Fibroblast of the aortic adventitia (primary cell): ENCODE measurements at places on chromosomes 5 and 9.

DNA sequence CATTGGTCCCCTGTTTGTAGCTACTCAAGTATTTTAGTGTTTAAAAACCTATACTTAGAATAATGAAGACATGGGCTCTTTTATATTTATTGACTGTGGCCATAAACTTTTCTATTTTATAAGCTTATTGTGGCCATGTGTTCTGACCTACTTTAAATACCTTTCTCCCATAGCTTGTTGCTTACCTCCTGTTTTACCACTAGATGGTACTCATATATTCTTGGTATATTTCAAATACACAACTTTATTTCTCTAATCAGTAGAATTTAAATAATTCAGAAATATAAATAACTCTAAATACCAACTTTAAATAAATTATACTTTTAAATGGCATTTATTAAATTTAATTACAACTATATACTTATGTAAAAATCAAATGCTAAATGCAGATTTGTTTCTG is 498.0 kb downstream of the PRDM9 start:
- no peak for DNase-seq

DNA sequence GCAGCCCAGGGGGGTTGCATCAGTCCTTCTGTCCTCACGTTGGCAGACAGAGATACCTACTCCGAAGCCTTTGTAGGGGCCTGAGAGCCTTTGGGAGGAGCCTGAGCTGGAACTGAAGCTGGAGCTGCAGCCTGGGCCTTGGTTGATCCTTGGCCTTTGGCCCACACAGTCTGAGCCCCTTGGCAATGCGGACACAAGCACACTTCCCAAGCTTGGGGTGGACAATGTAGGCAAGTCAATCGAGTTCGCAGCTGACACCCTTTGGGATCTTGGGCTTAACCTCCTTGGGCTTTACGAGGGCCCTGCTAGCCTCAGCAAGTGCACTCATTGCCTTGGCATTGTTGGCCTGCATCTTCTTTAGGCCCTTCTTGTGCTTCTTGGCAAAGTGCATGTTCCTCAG is 5.9 kb downstream of the CSNK1A1 start:
- DNase-seq, result no peak

DNA sequence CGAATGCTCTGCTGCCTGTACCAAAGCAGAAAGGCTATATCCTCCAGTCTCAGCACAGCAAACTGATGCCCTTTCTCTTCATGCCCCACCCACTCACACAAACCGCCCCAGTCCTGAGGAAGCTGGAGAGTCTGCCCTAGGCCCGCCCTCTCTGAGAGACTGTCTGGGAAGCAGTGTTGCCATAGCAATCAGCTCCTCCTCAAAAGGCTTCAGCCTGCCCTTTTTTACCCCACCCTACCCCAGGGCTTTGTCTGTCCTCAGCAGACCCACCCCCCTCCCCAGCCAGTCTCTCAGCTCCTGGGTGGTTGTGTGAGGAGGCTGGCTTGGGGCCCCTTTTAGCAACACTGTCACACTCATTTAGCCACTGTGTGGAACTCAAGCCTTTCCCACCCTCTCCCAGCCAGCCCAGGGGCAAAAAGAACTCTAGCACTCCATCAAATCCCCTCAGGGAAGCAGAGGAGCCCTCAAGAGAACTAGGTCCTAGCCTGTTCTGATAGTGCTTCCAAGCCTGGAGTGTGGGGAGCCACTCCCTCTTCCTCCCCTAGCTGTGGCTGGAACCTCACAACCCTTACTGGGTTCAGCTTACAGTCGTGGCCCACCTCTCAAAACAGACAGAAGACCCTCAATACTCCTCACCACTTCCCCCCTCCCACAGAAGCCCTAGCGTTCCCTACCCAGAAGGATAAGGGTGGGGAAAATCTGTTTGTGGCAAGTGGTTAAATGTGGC is 1.4 kb downstream of the ATOSB start:
- peak; percentile 96 for DNase-seq

- DNase-seq, result peak; percentile 2
Observed at GRCh38 chr9:103397868-103398600, 402.9 kb downstream of the CYLC2 start.

- no peak for DNase-seq
Observed at GRCh38 chr5:156963125-156963524, at the start of gene TIMD4. TSS of gene TIMD4 (minus strand) at chr5:156963226. CDS start at chr5:156963198, 28 bp downstream.

GRCh38 chr9:131423171-131423581 is 29.3 kb downstream of the PRRC2B start:
- peak; percentile 78 for DNase-seq

DNA sequence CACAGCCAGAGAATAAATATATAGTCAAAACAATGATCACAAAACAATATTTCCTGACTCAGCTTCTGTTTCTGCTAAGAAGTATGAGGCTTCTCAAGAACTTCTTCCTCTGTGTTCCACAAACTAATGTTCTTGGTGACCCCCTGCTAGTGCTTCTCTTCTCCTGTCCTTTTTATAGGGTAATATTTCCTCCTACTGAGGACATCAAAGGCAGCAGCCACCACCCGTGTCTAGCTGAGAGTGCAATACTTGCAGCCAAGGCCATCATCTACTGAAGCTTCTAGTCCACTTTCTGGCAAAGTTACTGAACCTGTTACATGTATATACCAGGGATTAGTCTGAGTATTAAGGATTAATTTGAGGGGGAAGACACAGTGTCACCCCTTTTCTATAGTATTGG is 83.7 kb upstream of the SLC12A2 start:
- DNase-seq, result no peak

- peak; percentile 69 for DNase-seq
Observed at GRCh38 chr9:110579034-110579861, at the start of gene SVEP1. TSS of gene SVEP1 (minus strand) at chr9:110579741. CDS start at chr9:110579543, 198 bp downstream.

DNA sequence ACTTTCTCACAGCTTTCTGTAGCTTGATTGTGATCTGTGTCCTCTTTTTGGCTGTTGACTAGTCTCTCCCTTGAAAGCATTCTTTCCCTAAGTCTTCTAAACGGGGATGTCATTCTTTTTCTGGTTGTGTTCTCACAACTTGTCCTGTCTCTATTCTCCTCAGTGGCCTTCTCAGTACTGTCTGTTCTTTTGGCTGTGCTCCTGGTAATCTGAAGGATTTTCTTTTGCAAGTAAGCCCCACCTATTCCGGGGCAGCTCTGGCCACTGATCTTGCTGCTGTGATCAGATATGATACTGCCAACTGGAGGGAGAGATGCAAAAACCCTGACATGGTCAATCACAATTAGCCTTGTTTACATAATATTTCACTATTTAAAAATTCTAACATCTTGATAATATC is 172.2 kb downstream of the CDC42SE2 start:
- DNase-seq, result no peak

DNA sequence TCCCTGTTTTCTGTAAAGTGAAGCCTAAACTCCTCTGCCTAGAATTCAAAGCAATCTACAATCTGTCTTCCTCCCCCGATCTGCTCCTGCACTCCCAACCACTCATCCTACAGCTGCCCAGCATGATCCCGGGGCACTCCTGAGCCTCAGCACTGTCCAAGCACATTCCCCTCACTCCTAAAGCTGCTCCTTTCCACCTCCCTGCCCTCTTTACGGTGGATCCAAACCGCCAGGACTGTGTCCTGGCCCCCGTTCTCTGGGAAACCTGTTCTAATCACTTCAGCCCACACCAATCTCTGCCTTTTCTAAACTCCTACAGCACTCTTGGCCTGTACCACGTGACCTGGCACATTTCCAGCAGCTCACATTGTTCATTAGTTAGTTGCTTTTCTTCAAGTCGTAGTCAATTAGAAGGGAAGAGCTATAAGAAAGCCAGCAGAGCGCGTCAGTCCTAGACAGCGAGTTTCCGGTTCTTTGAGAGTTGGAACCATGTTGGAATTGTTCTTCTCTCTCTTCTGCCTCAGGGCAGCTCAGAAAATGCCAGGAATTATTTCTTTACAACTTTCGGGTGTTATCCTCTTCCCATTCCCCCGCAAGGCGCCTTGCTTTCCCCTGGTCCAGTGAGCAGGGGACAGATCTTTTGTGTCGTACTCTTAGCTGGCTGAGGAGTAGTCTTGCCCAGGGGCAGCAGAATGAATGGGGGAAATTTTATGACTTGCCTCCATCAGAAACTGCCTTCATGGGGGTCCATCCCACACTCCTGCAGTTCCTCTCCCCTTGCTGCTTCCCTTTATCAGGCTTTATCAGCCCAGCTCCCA is 60.7 kb downstream of the NRG2 start:
- peak; percentile 35 for DNase-seq

DNA sequence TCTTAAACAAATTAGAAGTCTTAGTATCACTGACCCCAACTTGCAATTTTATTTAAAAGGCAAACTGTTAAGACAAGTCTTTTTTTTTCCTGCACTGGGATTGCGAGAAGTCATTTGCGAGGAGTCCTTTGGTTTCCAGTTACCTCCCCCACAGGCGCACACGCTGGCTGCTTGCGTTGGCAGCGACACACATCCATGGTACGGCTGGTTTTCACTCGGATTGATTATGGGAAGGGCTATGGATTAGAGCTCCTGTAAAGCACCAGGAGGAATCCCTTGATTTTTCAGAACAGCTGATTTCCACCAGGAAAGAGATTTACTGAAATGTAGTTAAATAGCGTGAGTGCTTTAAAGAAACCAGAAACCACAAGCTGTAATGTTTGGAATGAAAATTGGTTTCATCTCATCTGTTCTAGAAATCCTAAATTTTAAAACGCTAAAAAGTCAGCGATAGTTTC is 737 bp downstream of the SLC1A3 start:
- peak; percentile 43 for DNase-seq

- peak; percentile 91 for DNase-seq
Observed at GRCh38 chr5:181243564-181244343, at the start of gene RACK1. TSS of gene RACK1 (minus strand) at chr5:181243906. CDS start at chr5:181243800, 106 bp downstream.

- DNase-seq, result peak; percentile 6
Observed at GRCh38 chr5:53200306-53200705, 90.7 kb upstream of the MOCS2 start.

DNA sequence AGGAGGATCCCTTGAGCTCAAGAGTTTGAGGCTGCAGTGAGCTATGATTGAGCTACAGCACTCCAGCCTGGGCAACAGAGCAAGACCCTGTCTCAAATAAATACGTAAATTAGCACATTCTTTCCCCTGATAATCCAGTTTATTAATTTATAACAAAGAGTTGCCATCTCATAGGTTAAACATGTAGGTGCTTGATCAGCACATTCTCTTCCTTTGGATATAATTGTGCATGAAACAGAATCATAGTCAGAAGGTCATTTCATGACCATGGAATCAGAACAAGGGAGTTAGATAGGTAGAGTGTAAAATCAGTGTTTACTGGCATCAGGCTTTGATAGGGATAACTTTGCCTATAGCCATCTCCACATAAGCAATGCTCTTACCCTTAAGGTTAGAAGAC is 43.0 kb upstream of the KIAA1958 start:
- no peak for DNase-seq

DNA sequence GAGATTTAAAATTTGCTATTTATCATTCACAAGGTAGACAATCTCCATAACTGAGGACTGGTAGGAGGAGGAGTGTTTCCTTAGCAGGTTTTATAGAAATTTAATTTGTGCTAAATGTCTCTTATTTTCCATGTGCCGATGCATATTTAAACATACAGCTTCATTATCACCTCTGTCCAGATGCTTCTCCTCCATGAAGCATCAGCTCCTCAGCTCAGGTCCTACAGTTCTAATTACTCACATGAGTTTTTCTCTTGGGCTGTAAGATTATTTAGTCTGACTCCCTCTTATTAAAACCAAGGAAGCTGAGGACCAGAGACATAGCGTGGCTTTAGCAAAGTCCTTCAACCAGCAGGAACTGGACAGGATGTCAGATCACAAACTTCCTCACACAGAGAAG is 300.2 kb upstream of the PANK3 start:
- no peak for DNase-seq

GRCh38 chr9:136858844-136859757 is 7.0 kb downstream of the MAMDC4 start:
- peak; percentile 60 for DNase-seq

DNA sequence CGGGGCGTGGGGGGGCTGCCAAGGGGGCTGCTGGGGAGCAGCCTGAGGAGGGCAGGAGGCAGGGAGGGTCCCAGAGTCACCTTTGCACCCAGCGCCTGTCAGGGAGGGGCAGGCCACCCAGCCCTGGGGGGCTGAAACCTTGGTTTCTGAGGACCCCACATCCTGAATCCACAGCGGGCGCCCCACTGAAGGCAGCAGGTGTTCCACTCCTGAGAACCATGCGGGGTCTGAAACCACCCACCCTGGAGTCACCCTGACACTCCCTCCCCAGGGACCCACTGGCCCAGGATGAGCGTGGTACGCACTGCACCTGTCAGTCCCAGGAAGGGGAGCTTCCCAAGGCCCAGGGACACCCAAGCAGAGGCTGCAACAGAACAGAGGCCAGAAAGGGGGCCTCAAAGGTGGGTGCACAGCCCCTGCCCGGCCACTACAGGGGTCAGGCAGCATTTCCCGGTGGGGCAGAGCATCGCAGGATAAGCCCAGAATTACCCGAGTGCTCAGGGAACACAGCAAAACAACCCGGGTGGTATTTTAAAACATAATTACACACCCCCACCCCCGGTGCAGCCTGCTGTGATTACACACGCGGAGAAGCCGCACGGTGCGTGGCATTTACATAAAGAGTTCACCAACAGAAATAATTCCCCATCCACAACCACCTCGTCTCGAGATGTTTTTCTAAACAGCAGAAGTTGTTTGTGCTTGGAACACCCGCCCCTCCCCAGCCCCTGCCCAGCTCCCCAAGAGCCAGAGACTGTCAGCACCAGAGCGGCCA is 57.3 kb upstream of the UBAC1 start:
- no peak for DNase-seq

- peak; percentile 82 for DNase-seq
Observed at GRCh38 chr9:127785933-127786772, at the start of gene CDK9. TSS of gene CDK9 (plus strand) at chr9:127786034. CDS start at chr9:127786149, 115 bp downstream.

DNA sequence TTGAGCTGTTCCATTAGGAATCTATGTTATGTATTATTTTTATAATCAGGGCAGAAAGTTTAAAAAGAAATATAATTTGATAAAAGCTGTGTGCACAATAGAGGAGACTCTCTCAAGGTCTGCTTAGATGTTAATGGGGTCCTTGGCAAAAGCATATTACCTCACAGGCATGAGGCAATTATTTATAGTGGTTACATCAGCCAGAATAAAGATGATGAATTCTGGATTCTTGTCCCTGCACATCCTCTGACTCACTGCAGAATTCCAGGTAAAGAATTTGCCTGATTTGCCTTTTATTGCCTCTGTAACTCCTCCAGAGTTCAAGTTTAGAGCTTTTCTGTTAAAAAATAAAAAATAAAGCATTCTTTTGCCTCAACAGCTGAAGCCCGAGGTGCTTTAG is 253.6 kb downstream of the MAST4 start:
- DNase-seq, result peak; percentile 49

DNA sequence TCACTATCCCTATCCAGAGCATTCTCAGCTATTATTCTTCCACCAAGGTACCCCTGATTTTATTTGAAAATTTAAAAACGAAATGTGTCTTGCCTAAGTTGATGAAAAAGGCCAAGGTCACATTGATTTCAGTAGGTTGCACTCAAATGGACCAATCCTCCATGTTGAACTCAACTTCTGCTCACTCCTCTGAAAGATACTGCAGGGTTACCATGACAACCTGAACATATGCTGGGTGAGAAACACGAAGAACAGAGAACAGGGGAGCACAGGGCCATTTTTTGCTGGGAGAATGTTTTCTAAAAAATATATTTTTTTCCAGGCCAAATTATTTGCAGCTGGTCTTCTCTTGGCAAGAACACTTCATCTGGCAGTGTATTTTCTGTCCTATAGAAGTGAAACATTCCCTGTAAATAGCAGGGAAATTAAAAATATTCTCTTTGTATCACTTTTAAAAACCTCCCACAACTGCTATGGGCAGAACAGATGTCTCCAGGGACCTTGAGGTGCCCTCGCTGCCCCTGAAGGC is 215.9 kb downstream of the NXNL2 start:
- DNase-seq, result no peak
